ENCODE measurements at places on chromosomes 16 and 17. TPM values are rescaled to one million over a fixed set of nuclear protein-coding genes. Genes with fewer than 3 reads are reported as not detected.

- no peak for DNase-seq
Measured at GRCh38 chr17:5545051-5545987, 39.0 kb downstream of the NLRP1 start.

DNA sequence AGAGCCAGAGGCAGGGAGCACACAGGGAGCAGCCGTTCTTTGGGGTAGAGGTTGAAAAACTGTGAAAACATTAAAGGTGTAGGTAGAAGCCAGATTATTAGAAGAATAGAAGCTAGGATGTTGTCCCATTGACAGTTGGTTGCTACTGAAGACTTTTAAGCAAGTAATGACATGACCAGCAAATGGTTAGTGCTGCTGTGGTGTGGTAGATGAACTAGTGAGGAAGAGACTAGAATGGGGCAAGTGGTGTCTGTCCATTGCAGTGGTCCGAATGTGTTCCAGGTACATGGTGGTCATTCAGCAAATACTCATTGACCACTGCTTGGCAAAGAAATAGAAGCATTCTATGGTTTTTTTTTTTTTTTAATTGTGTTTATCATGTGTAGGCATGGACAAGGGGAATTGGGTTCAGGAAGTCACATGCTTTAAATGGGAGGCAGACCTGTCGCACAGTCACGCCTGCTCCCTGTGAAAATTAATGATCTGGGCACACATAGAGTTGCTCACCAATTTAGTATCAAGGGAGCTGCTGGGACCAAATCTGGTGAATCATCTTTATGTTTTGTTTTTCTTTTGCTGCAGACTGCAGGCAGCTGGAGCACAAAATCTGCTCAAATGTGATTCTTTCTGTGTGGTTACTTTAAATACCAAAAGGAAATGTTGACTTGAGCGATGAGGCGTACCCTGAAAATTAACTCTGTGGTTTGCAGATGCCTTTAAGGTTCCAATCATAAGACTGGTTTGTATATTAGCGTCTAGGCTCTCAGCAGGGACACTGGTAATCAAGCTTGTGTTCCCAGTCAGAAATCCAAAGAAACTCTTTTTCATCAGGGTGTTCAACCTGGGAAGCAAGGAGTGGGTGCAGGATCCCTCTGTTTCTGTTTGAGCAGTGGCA is 30.7 kb downstream of the YPEL2 start:
- no peak for DNase-seq

- no peak for DNase-seq
Measured at GRCh38 chr17:16551878-16552636, 16.9 kb downstream of the ZNF287 start.

MT1F gene
- total RNA-seq: 0.85 TPM

GRCh38 chr17:71709946-71710345 is 410.9 kb upstream of the SOX9 start:
- no peak for DNase-seq

ATP6V0A1 gene
- total RNA-seq: 25.6 TPM

FMNL1 gene
- 8.7 TPM for total RNA-seq

DNA sequence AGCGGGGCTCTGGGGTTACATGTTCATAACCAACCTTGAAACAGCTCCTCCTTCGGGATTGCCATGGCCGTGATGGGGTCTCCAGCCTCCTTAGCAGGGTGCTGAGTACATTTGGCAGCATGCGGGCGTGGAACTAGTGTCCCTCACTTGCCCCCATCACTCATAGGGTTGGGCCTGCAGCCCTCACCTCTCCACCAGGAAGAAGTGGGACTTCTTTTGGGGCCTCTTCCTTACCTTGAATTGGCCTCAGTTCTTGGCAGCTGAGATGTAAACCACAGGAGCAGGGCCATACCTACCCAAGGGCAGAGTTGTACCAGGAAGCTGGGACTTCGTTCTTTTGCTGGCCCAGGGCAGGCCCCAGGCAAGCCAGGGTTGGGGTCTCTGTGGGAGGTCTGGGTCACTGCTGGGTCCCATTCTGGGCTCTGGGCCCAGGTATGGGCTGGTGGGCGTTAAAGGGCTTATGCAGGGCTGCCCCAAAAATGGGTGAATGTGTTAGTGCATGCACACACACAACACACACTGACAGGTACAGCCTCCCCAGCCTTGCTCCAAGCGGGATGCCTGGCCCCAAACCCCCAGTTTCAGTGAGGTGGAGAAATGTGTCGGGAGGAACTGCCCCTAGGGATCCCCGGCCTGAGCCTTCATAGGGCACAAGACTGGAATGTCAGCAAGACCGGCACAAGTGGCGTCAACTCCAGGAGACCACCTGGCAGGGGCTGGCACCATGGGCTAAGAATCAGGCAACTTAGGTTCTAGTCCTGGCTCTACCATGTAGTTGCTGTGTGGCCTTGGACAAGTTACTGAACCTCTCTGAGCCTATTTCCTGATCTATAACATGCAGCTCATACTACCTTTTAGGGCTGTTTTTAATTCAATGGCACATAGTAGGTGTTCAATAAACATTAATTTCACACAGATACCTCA is 3.9 kb upstream of the KRT15 start:
- DNase-seq: no peak

ALOX15B gene
- total RNA-seq: not detected

DNA sequence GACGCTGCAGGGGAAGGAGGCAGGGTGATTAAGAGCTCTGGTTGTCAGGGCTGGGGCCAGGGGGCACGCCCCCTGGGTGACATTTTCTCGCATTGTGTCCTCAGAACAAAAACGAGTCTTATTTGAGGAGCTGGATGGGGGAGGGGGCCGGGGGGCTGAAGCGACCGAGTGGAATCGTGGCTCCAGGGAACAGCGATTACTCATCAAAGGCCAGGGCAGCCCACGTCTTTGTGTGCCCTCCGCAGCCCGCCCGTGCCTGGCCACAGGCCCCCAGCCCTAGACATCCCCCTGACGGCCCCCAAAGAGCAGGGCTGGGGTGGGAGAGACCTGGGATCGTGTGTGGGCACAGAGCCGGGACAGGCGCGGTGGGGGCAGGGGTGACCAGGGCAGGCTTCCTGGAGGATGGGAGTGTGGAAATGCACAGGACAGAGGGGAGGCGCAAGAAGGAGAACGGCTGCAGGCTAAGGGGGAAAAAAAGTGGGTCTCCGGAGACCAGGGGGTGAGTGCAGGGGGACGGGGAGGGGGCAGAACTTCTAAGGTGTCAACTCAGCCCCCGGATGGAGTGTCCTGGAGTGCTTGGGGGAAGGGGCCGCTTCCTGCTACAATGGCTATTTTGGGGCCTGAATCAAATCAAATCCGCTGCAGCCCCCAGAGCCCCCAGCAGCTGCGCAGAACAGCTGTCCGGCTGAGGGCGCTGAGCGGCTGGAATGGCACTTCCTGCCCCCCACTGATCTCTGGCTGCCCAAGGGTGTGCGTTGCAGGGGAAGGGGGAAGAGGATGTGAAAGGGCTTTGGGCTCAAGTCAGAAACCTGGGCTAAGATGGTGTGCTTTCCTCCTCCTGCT is 24.0 kb upstream of the PHB1 start:
- no peak for DNase-seq

GRCh38 chr16:50900391-50900942 is 158.6 kb downstream of the CYLD start:
- no peak for DNase-seq

GRCh38 chr16:84526794-84527531 is 22.5 kb upstream of the MEAK7 start:
- DNase-seq: peak; percentile 30

OR1A1 gene
- not detected for total RNA-seq

DNA sequence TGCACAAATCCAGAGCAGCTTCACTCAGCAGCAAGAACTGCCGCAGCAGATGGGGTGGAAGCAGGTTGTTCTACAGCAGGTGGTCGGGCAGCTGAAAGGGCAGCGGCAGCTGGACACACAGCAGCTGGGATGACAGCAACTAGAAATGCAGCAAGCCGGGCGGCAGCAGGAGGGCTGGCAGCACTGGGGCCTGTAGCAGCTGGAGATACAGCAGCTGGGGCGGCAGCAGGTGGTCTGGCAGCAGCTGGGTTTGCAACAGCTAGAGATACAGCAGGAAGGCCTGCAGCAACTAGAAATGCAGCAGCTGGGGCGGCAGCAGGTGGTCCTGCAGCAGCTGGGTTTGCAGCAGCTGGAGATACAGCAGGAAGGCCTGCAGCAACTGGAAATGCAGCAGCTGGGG is 460 bp downstream of the KRTAP4-3 start:
- DNase-seq: no peak

Data from left ventricle myocardium inferior (tissue), 1 donor.